ENCODE measurements at places on chromosomes 1 and 21.

DNA sequence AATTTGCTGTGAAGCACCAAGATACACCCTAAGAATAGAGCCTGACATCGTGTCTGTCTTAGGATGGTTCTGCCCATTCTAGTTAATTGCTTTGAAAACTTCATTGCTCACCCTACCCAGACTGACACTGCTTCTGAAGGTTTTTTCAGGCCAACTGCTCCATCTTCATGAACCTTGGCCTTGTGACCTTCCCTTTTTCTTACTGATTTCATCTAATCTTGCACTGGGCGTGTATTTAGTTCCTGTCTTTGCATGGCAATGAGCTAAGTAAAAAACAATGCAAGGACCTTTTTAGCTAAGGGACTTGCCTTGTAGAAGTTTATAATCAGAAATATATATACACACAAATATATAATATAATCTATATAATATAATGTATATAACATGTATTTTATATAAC lies 108.0 kb downstream of the PBX1 start:
- DNase-seq, result no peak

GRCh38 chr1:177783051-177783450 lies 186.8 kb downstream of the SEC16B start:
- DNase-seq, result no peak

DNA sequence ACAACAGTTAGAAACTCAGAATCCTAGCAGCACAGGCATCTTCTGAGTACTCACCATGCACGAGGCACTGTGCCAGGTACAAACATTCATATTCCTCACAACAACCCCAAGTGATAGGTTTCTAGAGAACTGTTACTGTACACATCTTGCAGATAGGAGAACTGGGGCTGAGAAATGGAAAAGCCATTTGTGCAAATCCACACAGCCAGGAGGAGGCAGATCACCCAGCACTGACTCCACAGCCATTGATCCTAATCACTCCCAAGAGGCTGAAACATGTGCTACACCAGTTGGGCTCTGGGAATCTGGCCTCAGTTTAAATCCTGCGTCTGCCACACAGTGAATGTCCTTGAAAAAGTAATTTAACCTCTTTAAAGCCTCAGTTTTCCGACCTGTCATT lies 151.0 kb downstream of the ST6GALNAC5 start:
- DNase-seq, result no peak

GRCh38 chr1:30381266-30381665 lies 342.1 kb downstream of the MATN1 start:
- DNase-seq, result no peak

- DNase-seq, result peak; percentile 21
Observed at GRCh38 chr1:181089017-181089675, 646 bp downstream of the IER5 start.

- DNase-seq, result no peak
Observed at GRCh38 chr1:93668951-93669350, 12.7 kb downstream of the BCAR3 start.

- DNase-seq, result no peak
Observed at GRCh38 chr1:243910607-243911006, 60.6 kb upstream of the AKT3 start.

DNA sequence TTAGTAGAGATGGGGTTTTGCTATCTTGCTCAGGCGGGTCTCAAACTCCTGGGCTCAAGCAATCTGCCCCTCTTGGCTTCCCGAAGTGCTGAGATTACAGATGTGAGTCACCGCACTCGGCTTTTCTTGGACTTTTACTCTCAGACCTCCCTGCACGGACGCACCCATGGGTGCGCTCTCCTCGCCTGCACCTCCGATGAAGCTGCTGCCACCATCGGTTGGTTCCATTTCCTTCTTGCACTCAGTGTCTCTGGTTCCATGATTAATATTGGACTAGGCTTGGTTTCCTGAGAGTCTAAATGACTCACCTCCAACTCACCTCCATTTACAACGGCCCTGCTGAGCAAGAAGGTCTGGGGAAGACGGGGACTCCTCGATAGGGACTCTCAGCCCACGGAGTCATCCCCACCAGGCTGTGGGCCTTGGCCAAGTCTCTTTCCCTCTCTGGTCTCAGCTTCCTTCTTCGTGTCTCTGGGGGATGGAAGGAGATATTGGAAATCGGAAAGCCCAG lies 6.7 kb upstream of the TNFRSF8 start:
- no peak for DNase-seq
